B cell (primary cell): ENCODE measurements at places on chromosomes 11 and 22. TPM values are rescaled to one million over a fixed set of nuclear protein-coding genes. Genes with fewer than 3 reads are reported as not detected.

DNA sequence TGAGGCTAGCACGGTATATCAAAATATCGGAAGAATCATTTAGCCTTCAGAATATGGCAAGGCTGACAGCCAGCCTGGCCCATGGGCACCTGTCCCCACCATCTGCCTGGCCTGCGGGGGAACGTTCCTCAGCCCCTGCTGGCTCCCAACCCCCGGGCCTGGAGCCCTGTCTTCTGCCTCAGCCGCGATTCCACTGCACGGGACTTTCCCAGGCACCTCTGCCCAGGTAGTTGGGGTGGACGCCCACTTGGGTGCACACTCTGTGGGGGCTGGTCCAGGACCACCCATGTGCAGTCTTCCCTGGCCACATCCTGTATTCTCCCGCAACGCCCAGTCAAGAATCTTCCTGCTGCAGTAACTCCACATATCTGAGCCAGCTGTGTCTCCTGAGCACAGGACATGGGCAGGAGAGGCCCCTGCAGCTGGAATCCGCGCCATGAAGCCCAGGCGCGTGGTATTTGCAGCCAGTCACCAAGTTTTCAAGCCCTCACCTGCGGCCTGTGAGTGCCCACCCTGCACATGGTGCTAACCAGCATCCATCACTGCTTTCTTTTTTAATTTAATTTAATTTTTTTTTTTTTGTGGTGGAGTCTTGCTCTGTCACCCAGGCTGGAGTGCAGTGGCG is 77.9 kb downstream of the KCNQ1 start:
- H3K4me1 ChIP-seq, result peaks cover 25% of the 10 kb centered on the region
- DNase-seq, result no peak
- H3K27ac ChIP-seq, result no peak overlapping the region
- no peaks in the 10 kb centered on the region for H3K36me3 ChIP-seq
- H3K27me3 ChIP-seq, result no peaks in the 10 kb centered on the region

GRCh38 chr11:16610738-16611388 is 127.6 kb upstream of the C11orf58 start:
- H3K27me3 ChIP-seq, result peaks cover 82% of the 10 kb centered on the region
- H3K27ac ChIP-seq, result no peak overlapping the region
- no peak overlapping the region for H3K4me3 ChIP-seq
- H3K36me3 ChIP-seq, result no peaks in the 10 kb centered on the region
- DNase-seq, result no peak

ACTN3 gene
- total RNA-seq, result 0.17 TPM in 1 of 2 replicates, not detected in the other

SLC22A9 gene
- total RNA-seq, result not detected in 2 replicates

- peaks cover 31% of the 10 kb centered on the region for H3K4me1 ChIP-seq
- H3K36me3 ChIP-seq, result no peaks in the 10 kb centered on the region
- no peak overlapping the region for H3K4me3 ChIP-seq
- no peak overlapping the region for H3K27ac ChIP-seq
- H3K27me3 ChIP-seq, result no peaks in the 10 kb centered on the region
These were observed 10.4 kb upstream of the HSPA8 start for GRCh38 chr11:123072332-123072761.

DNA sequence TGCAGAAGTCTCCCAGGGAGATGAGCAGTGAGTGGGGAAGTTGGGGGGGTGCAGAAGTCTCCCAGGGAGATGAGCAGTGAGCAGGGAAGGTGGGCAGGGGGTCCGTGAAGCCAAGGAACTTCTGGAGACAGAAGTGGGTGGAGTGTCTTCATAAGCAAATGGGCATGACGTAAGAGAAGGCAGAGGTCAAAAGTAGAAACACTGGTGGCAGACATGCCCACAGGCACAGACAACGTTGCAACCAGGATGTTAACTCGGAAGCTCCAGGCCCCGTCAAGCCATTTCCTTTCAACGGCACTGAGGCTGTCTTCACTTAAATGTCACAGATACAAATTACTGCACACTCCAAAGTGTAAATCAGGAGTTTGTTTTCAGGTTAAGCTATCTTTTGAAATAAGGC is 186.1 kb downstream of the SHANK2 start:
- H3K4me1 ChIP-seq, result peaks cover 4% of the 10 kb centered on the region
- H3K4me3 ChIP-seq, result no peak overlapping the region
- no peaks in the 10 kb centered on the region for H3K27me3 ChIP-seq
- no peaks in the 10 kb centered on the region for H3K36me3 ChIP-seq
- DNase-seq, result no peak

TCN2 gene
- 0.19 and 0.37 TPM in 2 replicates for total RNA-seq

- no peak overlapping the region for H3K4me3 ChIP-seq
- DNase-seq, result no peak
- no peak overlapping the region for H3K27ac ChIP-seq
- no peaks in the 10 kb centered on the region for H3K4me1 ChIP-seq
- H3K27me3 ChIP-seq, result no peaks in the 10 kb centered on the region
These were observed 104.0 kb downstream of the ARHGAP42 start for GRCh38 chr11:100791103-100791502.

RASD2 gene
- 0.07 TPM in 2 replicates for total RNA-seq

DNA sequence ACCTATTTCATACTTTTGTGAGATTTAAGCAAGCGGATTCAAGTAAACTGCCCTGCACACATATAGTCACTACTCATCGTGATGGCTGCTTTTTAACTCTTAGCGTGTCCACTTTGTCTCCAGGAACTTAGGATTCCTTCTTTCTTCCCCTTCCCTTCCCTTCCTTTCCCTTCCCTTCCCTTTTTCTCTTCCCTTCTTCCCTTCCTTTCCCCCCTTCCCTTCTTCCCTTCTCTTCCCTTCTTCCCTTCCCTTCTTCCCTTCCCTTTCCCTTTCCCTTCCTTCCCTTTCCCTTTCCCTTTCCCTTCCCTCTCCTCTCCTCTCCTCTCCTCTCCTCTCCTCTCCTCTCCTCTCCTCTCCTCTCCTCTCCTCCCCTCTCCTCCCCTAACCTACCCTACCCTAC is 65.9 kb downstream of the LIF start:
- no peaks in the 10 kb centered on the region for H3K36me3 ChIP-seq
- H3K4me1 ChIP-seq, result no peaks in the 10 kb centered on the region
- DNase-seq, result no peak
- H3K4me3 ChIP-seq, result no peak overlapping the region
- H3K27me3 ChIP-seq, result no peaks in the 10 kb centered on the region

GRCh38 chr22:17772958-17773605 is 1.2 kb downstream of the BID start:
- no peaks in the 10 kb centered on the region for H3K27me3 ChIP-seq
- H3K4me1 ChIP-seq, result peaks cover 84% of the 10 kb centered on the region
- H3K27ac ChIP-seq, result peak overlapping the region; percentile 86

DNA sequence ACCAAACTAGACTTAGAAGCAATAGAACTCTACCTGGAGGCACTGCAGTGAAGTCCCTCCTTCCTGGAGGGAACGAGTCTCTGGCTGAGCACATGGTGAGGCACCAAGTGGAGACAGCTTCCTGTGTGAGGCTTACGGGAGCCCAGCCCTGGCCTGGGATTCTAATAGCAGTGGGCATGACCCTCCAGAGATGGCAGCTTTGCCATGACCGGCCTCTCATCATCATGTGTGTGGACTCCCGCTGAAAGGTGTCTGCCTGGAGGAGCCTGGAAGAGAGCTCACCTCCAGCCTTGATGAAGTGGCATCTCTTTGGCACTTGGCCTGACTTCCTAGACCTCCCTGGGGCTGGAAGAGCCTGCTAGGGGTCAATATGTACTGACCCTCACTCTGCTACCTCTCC is 8.0 kb downstream of the DGAT2 start:
- no peaks in the 10 kb centered on the region for H3K27me3 ChIP-seq
- peaks cover 68% of the 10 kb centered on the region for H3K4me1 ChIP-seq
- DNase-seq, result no peak
- H3K27ac ChIP-seq, result no peak overlapping the region

GRCh38 chr22:21067901-21068680 is 22.3 kb downstream of the LRRC74B start:
- no peak overlapping the region for H3K4me3 ChIP-seq
- DNase-seq, result no peak
- no peaks in the 10 kb centered on the region for H3K36me3 ChIP-seq
- no peak overlapping the region for H3K27ac ChIP-seq
- H3K27me3 ChIP-seq, result no peaks in the 10 kb centered on the region
- H3K4me1 ChIP-seq, result no peaks in the 10 kb centered on the region

DNA sequence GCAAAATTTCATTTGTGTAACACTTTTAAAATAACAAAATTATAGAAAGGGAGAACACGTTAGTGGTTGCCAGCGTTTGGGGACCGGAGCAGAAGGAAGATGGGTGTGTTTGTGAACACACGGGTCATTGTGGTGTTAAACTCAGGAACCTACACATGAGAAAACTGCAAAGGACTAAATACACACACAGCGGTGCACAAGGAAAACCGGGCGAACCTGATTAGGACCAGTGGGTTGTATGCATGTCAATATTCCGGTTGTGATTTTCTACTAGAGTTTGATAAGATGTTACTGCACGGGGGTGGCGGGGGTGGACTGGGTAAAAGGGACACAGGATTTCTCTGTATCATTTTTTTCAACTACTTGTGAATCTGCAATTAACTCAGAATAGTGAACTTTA is 351.2 kb downstream of the OPCML start:
- no peak overlapping the region for H3K27ac ChIP-seq
- DNase-seq, result no peak
- no peak overlapping the region for H3K4me3 ChIP-seq
